ENCODE measurements at places on chromosomes 7 and 10.

GRCh38 chr10:122281018-122281626, 10.0 kb downstream of the BTBD16 start:
- H3K4me3 ChIP-seq = no peak overlapping the region
- H3K27ac ChIP-seq = no peak overlapping the region
- no peaks in the 10 kb centered on the region for H3K27me3 ChIP-seq
- no peaks in the 10 kb centered on the region for H3K36me3 ChIP-seq
- DNase-seq = no peak
- H3K4me1 ChIP-seq = peaks cover 8% of the 10 kb centered on the region

GRCh38 chr10:6920072-6921019, 340.3 kb upstream of the PRKCQ start:
- no peak overlapping the region for H3K27ac ChIP-seq
- H3K4me3 ChIP-seq = no peak overlapping the region
- no peaks in the 10 kb centered on the region for H3K4me1 ChIP-seq
- DNase-seq = peak; percentile 28
- H3K27me3 ChIP-seq = peaks cover 4% of the 10 kb centered on the region

DNA sequence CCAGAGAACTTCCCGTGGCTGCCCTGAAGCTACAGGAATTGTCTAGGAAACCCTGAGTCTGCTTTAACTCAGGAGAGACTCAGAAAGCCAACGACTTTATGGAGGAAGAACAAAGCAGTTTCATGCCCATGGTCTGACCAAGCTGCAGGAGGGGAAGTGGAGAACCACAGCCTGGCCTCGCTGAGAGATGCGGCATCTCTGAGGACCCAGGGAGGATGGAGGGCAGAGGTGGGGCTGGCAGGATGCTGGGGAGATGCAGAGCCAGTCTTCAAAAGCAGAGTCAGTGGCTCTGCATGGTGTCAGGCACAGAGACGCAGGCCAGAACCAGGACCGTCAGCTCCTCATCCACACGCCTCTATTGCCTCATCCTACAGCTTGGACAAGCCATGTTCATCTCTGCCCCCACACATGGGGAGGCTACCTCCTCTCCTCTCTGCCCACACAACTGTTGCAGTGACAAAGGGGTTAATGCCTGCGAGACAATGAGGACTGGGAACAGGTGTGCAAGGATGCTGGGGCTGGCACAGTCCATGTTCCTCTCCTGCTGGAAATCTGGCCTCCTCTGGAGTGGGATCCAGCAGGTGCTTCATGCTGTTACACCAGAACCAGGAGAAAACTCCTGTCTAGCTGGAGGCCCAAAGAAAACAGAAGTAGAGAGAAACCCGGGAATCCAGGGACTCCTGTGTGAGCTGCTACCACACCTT, 267.0 kb downstream of the PLXNA4 start:
- no peaks in the 10 kb centered on the region for H3K4me1 ChIP-seq
- no peak overlapping the region for H3K27ac ChIP-seq
- H3K27me3 ChIP-seq = no peaks in the 10 kb centered on the region
- no peak for DNase-seq

DNA sequence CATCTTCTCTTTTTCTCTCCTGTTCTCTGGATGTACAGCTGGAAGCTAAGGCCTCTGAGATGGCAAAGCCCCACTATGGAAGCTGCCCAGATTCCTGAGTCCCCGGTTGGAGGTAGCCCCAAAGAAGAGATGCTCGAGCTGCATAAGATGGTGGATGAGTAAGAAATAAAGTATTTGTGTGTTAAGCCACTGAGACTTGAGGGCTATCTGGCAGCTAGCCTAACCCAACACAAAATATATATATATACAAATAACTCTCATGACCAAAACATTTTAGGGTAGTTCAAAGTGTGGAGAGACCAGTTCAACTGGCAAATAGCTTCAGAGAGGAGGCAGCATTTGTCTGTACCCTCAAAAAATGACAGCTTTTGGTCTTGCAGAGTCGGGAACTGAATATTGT, 72.4 kb upstream of the PDE1C start:
- DNase-seq = peak; percentile 80
- peaks cover 7% of the 10 kb centered on the region for H3K4me1 ChIP-seq
- no peaks in the 10 kb centered on the region for H3K36me3 ChIP-seq
- H3K27ac ChIP-seq = peak overlapping the region; percentile 65

- H3K4me1 ChIP-seq = no peaks in the 10 kb centered on the region
- H3K27me3 ChIP-seq = no peaks in the 10 kb centered on the region
- no peak overlapping the region for H3K4me3 ChIP-seq
- no peaks in the 10 kb centered on the region for H3K36me3 ChIP-seq
- no peak overlapping the region for H3K27ac ChIP-seq
These were observed 522.6 kb downstream of the AUTS2 start for GRCh38 chr7:70120851-70121250.

- peaks cover 26% of the 10 kb centered on the region for H3K36me3 ChIP-seq
- DNase-seq = peak; percentile 72
- peak overlapping the region; percentile 72 for H3K27ac ChIP-seq
- no peak overlapping the region for H3K4me3 ChIP-seq
- H3K27me3 ChIP-seq = no peaks in the 10 kb centered on the region
- H3K4me1 ChIP-seq = peaks cover 41% of the 10 kb centered on the region
These were observed 46.8 kb downstream of the HIPK2 start for GRCh38 chr7:139730746-139731612.

DNA sequence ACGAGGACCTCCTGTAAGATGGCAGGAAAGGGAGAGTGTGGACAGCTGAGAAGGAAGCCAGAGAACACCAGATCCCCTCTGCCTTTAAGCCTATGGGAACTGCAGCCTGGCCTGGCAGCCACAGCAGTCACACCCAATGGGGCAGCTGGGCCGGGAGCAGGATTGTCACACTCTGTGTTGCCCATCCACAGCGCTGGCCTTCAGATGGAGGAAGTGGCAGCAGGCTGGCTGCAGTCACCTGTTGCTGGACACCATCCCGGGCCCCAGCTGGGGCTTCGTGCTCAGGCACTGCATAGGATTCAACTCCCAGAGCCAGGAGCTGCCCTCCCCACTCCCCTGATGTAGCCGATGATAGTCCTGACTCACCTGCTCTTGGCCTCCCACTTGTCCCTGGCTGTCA, 114.4 kb downstream of the COL13A1 start:
- no peaks in the 10 kb centered on the region for H3K27me3 ChIP-seq
- DNase-seq = no peak
- no peaks in the 10 kb centered on the region for H3K36me3 ChIP-seq
- H3K27ac ChIP-seq = no peak overlapping the region
- H3K4me3 ChIP-seq = no peak overlapping the region

DNA sequence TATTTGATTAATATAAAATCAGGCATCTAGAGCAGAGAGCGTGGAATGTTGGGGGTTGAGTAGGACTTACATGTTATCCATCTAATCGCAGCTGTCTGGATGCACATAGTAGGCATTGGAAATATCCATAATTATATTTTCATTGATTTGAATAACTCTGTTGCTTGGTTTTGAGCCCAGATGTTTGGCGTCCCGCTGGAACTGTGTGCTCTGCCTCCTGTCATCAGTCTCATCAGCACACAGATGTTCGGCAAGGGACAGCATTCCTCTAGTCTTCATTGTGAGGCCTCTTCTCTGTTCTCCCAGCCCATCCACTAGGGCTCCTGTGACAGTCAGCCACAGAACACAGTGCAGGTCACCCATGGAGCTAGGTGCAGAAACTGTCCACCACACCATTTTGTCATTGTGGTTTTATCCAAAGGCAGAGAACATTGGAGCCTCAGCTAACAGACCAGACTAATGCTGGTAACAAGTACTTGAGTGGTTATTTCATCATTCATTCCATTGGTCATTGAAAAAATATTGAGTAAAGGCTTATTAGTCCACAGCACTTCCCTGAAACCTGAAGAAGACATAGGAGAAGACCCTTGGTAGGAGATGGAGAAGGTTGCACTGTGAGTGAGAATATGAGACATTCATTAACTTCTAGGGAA, 927.4 kb downstream of the LRMDA start:
- H3K27me3 ChIP-seq = no peaks in the 10 kb centered on the region
- DNase-seq = no peak
- H3K4me1 ChIP-seq = peaks cover 2% of the 10 kb centered on the region

DNA sequence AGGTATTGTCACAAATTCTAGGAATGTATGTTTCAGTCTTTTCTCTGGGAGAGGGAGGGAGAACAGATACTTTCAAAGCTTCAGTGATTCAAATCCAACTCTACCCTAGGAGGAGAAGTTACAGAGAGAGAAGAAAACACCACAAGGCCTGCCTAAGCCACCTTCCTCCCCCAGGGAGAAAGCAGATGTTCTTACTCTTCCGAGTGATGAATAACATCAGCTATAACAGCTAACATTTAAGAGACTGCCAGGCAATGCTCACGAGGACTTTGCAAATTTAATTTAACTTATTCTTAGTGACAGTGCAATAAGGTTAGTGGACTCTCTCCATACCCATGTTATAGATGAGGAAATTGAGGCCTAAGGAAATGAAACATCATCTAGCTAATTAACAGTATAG, 36.8 kb downstream of the TAS2R41 start:
- no peaks in the 10 kb centered on the region for H3K36me3 ChIP-seq
- no peak for DNase-seq
- peaks cover 6% of the 10 kb centered on the region for H3K4me1 ChIP-seq
- no peak overlapping the region for H3K4me3 ChIP-seq

- no peak for DNase-seq
- H3K36me3 ChIP-seq = no peaks in the 10 kb centered on the region
- no peak overlapping the region for H3K4me3 ChIP-seq
- H3K27ac ChIP-seq = no peak overlapping the region
These were observed 101.9 kb downstream of the LHPP start for GRCh38 chr10:124563320-124564040.

DNA sequence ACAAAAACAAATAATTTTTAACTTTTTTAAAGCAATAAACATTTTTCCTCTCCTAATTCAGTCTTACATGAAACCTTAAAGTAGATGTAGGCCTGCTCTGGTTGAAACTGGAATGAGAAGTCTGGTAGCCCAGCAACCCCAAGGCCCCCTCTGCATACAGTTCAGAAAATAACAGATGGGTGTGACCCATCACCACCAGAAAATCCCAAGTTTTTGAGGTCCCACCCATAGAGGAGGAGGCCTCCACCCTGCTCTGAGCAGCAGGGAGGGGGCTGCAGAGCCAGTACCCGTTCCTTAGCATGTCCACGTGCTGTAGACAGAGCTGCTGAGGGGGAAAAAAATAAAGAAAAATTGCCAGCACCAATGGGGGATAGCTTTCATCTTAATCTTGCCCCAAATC, 122.7 kb downstream of the WNT2 start:
- H3K27me3 ChIP-seq = no peaks in the 10 kb centered on the region
- no peak overlapping the region for H3K27ac ChIP-seq
- H3K4me3 ChIP-seq = no peak overlapping the region
- H3K36me3 ChIP-seq = no peaks in the 10 kb centered on the region

DNA sequence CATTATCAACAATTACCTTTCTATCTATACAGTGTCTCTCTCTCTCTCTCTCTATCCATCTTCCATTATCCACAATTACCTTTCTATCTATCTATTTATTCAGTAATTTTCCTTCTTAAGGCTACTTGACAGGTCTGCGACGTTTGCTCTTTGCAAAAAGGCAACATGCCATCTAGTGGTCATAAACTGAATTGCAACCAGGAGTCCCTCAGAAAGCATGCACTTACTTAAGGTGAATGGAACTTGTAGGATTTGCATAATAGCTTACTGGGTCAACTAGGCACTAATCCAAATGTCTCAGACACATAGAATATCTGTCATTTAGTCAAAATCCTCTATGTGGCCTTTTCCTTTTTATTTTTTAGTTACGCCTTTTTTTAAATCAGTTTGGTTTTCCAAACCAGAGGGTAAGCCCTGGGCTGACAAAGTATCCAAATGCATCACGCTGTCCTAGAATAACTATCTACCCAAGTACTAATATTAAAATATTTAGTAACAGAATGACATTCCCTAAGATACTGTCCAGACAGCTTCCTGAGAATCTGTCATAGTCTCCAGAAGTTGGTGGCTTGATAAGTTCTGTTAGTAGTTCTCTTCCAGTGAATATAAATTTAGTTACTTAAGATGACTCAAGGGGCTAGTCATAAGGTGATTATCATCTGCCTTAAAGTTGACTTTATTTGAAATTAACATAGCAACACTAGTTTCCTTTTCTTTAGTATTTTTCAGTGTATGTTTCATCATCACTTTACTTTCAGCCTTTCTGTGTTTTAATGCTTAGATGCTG, 208.3 kb downstream of the PPP1R3A start:
- no peak overlapping the region for H3K27ac ChIP-seq
- H3K36me3 ChIP-seq = no peaks in the 10 kb centered on the region
- H3K27me3 ChIP-seq = no peaks in the 10 kb centered on the region
- H3K4me1 ChIP-seq = no peaks in the 10 kb centered on the region

DNA sequence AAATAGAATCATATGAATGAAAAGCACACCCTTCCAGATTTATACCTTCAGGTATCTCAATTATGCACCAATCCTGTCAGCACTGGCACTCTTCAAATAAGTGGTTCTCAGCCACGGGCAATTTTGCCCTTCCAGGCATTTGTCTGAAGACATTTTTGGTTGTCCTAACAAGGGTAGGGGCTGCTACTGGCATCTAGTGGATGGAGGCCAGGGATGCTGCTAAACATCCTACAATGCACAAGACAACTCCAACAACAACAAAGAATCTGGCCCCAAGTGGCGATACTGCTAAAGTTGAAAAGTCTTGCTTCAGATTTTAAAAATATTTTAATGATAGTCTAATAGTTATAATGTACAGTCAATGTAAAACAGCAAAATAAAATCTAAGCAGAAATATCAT, 16.1 kb downstream of the CCDC186 start:
- H3K4me3 ChIP-seq = no peak overlapping the region
- no peak for DNase-seq
- H3K36me3 ChIP-seq = no peaks in the 10 kb centered on the region
- H3K4me1 ChIP-seq = no peaks in the 10 kb centered on the region

- H3K4me3 ChIP-seq = no peak overlapping the region
- H3K4me1 ChIP-seq = no peaks in the 10 kb centered on the region
- no peak for DNase-seq
- H3K27me3 ChIP-seq = no peaks in the 10 kb centered on the region
These were observed 10.1 kb downstream of the CFTR start for GRCh38 chr7:117489911-117490310.

All from IMR-90 (cell line).